ENCODE measurements at places on chromosomes 2 and 18.

DNA sequence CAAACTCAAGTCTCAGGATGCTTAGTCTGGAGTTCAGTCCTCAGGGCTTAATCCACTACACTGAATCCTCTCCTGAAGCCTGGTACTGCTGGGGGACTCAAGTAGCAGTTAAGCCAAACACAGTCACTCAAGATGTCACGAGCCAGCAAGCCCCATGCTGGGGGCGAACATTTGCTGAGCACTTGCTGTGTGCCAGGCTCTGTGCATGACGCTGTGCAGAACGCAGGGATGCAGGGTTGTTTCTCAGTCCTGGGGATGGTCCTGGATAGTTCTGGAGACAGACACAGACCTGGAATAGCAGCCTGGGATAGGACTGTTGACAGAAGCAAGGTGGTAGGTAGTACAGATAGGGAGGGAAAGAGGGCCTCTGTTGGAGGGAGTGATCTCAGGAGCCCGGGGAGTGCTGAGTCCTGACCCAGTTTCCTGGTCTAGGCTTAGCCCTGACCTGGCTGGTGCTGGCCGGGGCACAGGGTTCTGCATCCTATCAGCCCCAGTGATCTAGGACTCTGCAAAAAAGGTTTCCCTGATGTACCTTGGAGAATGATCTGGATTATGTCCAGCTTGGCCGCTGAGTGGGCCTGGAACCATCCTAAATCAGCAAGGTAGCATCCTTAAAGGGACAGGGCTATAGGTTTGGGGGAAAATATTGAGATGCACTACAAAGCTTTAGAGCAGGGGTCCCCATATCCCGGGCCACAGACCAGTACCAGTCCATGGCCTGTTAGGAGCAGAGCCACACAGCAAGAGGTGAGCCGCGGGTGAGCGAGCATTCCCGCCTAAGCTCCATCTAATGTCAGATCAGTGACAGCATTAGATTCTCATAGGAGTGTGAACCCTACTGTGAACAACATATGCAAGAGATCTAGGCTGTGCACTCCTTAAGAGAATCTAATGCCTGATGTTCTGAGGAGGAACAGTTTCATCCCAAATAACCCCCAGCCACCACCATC is 54.7 kb upstream of the OTOF start:
- DNase-seq, result no peak

DNA sequence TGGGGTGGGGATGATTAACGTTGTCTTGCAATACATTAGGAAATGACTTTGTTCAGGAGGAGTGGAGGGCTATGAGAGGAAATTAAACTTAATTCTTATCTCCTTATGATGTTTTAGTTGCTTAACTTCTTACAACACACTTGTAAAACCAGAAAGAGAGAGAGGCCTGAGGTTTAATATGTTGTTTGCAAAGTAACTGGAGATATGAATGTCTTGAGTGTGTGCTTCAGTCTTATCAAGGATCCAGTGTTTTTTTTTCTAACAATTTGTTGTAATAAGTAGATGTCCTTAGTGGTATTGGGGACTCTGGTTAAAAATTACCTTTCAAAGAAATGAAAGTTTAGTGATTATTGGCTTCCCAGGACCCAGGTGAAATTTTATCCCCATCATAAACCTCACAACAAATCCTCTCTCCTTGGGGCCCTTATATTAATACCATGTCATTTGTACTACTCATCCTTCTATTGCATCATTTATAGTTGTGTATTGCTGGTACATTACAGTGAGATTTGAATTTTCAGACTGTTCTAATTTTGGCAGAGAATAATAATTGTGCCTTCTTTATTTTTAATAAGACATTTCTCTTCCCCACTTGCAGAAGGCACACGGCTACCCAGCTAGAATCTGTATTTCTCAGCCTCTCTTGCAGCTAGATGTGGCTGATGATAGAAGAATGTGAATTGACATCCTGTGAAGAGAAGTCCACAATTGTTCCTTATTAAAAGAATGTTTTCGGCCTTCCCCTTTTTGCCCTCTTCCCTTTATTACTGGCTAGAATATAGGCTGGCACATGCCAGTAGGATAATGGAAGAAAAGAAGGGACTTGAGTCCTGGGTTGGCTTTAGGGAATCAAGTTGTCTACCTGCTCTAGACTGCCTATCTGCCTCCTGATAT is 91.9 kb upstream of the CXCR4 start:
- no peak for DNase-seq

GRCh38 chr2:218811382-218811781 is 20.2 kb downstream of the PRKAG3 start:
- no peak for DNase-seq

- peak; percentile 69 for DNase-seq
Measured at GRCh38 chr2:199979832-199980628, 24.6 kb downstream of the MAIP1 start.

DNA sequence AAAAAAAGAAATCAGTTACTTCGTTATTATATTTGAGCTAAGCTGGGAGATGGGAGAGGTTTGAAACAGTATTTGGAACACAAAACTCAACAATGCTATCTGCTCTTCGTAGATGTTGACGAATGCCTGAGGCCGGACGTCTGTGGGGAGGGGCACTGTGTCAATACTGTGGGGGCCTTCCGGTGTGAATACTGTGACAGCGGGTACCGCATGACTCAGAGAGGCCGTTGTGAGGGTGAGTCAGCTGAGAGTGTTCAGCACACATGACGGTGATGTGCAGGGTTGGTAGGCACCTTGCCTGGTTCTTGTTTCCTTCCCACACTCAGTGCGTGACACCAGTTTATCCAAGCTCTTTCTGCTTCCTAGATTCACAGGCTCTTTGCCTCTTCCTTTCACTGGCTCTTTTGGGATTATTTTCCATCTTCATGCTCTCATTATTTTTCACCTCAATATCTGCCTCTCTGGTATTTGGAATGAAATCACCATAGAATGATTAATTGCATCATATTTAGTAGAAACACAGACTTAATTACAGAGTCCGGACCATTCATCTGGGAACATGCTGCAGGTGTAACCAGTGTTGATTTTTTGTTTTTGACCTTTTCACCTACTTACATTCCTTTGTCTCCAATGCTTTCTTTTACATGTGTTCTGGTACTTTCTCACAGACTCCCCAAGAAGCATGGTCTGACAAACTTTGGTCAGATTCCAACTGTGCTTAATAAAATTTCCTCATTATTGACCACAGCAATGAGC is 200.6 kb upstream of the RASGRP3 start:
- DNase-seq, result no peak

GRCh38 chr2:31286961-31287550 is 53.1 kb downstream of the EHD3 start:
- DNase-seq, result no peak

DNA sequence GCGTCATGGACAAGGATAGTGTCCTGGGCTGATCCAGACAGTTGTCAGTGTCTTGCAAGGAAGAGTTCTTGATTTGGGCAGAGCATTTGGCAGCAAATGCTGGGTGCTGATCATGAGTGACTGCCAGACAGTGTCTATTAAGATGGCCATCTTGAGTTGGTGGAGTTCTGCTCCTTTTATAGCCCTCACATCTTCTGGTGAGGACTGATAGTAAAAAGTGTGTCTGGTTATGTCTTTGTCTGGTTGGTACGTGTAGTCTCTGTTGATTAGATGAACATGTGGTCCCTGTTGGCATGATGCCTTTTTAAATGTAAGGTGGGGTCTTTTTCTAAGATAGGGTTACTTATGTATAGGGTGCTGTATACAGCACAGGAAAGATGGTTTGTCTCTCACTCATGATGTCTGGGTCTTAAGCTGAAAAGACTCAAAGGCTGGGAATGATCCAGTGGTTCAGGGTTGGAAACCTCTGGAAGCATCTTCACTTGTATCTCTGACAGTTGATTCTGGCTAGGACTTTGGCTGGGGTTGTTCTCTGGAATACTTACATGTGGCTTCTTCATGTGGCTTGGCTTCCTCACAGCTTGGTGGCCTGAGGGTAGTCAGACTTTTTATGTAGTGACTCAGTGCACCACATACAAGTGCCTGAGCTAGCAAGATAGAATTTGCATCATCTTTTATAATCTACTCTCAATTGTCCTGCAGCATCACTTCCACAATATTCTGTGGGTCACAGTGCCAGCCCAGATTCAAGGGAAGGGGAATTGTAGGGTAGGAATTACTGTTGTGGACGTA is 11.8 kb downstream of the MTX2 start:
- DNase-seq, result no peak

DNA sequence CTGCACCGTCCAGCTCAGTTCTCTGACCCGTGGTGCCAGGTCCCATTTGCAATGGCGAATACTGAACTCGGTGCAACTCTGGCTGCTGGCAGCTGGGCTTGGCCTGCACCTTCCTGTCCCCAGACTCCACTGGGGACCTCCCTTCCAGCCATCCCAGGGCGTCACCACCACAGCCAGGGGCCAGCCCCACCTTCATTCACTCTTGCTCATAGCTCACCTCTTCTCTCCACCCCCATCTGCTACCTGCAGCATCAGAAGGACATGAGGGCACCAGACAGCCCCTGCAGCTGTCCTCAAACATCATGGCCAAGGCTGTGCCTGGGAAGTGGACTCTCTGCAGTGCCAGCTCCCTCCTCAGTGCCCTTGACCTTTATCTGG is 16.2 kb upstream of the ALPI start:
- no peak for DNase-seq

DNA sequence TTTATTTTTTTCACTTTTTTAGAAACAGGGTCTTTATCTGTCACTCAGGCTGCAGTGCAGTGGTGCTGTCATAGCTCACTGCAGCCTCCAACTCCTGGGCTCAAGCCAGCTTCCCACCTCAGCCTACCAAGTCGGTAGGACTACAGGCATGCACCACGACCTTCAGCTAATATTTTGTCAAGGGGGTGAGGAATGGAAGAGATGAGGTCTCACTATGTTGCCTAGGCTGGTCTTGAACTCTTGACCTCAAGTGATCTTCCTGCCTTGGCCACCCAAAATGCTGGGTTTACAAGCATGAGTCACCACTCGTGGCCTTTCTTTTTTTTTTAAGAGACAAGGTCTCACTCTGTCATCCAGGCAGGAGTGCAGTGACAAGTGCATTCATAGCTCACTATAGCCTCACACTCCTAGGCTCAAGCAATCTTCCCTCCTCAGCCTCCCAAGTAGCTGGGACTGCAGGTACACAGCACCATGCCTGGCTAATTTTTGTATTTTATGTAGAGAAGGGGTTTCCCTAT is 13.4 kb downstream of the PPP1R7 start:
- DNase-seq, result no peak

DNA sequence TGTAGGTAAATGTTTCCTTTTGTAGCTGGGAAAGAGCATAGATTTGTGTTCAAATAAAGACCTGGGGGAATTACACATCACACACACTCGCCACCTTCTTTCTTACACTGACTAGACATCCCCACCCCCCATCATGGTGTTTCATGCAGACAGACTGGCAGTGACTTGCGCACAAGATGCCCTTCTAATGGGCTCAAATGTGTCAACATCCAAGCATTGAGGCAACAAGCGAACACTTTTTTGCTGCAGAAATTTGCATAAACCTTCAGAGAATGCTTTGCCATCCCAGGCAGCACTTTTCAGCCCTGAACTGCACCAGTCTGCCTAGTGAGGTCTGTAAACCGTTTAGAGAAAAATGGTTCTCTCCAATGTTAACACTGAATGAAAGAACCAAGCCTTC is 4.5 kb downstream of the HOXD8 start:
- no peak for DNase-seq

- DNase-seq, result peak; percentile 23
Measured at GRCh38 chr18:76410660-76411417, 84.2 kb downstream of the ZNF516 start.

- DNase-seq, result no peak
Measured at GRCh38 chr2:74739733-74740241, 85.7 kb downstream of the SEMA4F start.

DNA sequence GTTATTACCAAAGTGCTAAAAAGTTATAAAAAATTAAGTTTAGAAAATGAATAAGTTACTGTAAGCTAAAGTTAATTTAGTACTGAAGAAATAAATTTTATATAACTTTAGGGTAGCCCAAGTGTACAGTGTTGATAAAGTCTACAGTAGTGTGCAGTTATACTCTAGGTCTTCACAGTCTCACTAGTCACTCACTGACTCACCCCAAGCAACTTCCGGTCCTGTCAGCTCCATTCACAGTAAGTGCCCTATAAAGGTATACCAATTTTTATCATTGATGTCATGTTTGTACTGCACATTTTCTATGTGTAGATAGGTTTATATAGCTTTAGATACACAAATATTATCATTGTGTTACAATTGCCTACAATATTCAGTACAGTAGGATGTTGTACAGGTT is 518.3 kb upstream of the PIK3C3 start:
- DNase-seq, result no peak

DNA sequence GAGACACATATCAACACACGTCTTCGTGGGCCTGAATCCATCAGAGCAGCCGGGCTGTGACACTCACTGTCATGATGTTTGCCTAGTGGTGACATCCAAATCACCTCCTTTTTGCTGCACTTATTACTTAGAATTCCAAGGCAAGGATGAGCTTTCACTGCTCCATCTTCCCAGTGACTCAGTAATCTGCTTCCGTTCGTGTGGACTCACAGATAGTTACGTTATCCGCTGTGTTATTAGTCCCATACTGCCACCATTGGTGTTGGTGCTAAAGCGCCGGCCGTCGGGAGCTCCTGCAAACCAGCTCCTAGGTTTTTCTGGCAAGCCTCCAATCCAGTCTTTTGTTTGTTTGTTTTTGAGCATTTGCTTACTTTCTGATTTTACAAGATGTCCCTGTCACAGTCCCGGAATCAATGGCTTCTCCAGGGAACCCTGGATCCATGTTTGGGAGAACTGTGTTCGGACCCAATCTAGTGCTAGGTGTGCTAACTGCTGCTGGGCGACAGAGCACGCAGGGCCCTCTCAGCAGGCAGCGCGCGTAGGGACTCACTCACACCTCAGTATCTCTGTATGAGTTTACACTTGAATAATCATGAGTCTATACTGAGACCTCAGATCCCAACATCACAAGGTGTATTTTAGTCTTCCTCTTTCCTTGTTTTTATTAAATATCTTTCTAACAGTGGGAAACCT is 42.6 kb downstream of the HDAC4 start:
- DNase-seq, result no peak

DNA sequence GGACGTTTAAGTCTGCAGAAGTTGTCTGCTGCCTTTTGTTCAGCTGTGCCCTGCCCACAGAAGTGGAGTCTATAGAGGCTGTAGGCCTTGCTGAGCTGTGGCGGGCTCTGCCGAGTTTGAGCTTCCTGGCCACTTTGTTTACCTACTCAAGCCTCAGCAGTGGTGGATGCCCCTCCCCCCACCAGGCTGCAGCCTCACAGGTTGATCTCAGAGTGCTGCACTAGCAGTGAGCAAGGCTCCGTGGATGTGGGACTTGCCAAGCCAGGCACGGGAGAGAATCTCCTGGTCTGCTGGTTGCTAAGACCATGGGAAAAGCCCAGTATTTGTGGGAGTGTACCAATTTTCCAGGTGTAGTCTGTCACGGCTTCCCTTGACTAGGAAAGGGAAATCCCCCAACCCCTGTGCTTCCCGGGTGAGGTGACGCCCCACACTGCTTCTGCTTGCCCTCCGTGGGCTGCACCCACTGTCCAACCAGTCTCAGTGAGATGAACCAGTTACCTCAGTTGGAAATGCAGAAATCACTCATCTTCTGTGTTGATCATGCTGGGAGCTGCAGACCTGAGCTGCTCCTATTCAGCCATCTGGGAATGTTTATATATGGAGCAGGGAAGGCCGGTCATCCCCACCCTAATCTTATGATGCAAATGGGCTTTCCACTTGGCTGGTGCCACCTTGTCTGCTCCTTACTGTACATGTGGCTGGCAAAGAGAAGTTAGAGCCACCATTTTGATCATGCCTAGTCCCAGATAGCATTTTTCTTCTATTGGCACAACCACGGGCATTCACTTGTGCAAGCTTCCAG is 156.9 kb upstream of the ITGA6 start:
- peak; percentile 9 for DNase-seq

Measured in activated naive CD8-positive, alpha-beta T cell treated with anti-CD3 and anti-CD28 coated beads for 36 hours (primary cell).